ENCODE measurements at places on chromosomes 7 and 10.

- DNase-seq = no peak
Measured at GRCh38 chr10:12195281-12195602, 449 bp downstream of the NUDT5 start.

- DNase-seq = no peak
Measured at GRCh38 chr7:143245123-143245522, 18.1 kb upstream of the GSTK1 start.

DNA sequence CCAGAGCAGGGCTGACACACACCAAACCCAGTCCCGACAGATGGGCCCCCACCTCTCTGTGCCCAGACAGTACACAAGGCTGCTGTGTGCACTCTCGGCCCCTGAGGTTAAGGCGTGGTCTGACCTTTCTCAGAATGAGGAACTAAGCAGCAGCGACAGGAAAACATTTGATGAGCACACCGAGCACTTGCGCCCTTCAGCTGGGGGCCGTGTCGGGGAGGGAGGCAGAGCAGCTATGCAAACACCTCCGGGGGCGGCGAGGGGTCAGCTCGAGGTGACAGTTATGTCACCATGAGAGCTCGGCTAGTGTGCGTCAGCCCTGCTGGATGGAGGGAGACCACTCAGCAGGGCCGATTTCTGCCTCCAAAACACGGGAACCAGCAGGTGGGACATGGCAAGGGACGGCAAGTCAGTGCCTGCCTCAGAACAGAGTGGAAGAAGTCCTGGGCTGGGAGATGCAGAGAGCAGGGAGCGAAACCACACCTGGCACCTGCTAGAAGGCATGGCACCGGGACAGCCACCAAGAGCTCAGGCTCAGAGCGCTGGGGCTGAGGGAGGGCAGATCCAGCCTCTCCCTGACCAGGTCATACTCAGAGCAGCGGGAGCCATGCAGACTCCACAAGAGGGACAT is 57.4 kb downstream of the CHST15 start:
- no peak for DNase-seq

DNA sequence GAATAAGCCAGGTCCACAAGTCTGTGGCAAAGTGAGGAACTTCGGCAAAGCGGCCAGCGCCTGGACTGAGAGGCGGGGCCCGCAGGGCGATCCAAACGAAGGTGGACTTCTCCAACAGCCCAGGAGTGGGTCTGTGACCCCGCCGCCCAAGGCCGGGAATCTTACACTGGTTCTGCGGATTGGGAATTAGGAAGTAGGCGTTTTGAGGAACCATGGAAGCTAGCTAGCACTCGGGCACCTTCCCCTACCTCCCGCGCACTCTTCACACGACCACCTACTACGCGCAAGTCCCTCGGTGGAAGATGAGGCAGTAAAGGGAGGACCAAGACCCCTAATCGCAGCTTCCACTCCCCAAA is 570 bp upstream of the ARF5 start:
- no peak for DNase-seq

DNA sequence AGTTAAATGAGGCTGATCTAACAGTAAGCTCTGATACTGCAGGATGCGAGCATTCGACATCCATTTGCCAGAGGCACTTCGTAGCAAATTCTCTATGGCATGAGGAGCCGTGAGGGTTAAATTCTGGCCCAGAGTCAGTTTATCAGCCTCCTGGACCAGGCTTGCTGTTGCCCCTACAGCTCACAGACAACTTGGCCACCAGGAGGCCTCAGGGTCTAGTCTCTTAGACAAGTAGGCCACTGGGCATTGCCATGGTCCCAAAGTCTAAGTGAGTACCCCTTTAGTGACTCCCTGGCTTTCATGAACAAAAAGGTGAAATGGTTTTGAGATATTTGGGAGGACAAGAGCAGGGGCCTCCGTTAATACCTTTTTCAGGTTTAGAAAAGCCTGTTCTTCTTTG is 178.0 kb upstream of the MBL2 start:
- no peak for DNase-seq

- DNase-seq = no peak
Measured at GRCh38 chr7:11570922-11571550, 261.0 kb downstream of the THSD7A start.

GRCh38 chr7:101676956-101677355 is 47.9 kb upstream of the MYL10 start:
- no peak for DNase-seq

GRCh38 chr7:1767524-1767923 is 97.4 kb downstream of the ELFN1 start:
- DNase-seq = no peak

- DNase-seq = peak; percentile 47
Measured at GRCh38 chr7:47478017-47478344, 103.9 kb downstream of the TNS3 start.

GRCh38 chr10:123480845-123481244 is 185.3 kb upstream of the GPR26 start:
- DNase-seq = no peak

GRCh38 chr10:13882119-13882711 is 295.4 kb downstream of the PRPF18 start:
- peak; percentile 99 for DNase-seq

DNA sequence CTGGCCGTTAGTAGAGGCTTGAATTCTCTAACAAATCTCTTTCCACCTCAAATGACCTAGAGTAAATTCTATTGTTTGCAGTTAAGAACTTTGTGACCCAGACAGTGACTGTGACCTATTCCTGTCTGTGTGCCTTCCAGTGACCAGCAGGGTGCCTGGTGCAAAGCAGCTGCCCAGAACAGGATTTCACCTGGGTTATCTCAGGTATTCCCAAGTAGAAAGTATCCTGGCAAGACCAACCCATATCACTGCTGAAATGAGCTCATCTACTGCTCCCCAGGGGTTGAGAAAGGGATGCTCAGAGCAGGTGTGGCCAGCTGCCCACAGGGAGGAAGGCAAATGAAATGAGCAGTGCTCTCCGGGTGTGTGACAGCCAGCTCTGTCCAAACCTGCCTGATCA is 2.1 kb upstream of the MSMB start:
- DNase-seq = no peak

GRCh38 chr7:98209166-98209920 is 1.9 kb upstream of the BHLHA15 start:
- DNase-seq = no peak

DNA sequence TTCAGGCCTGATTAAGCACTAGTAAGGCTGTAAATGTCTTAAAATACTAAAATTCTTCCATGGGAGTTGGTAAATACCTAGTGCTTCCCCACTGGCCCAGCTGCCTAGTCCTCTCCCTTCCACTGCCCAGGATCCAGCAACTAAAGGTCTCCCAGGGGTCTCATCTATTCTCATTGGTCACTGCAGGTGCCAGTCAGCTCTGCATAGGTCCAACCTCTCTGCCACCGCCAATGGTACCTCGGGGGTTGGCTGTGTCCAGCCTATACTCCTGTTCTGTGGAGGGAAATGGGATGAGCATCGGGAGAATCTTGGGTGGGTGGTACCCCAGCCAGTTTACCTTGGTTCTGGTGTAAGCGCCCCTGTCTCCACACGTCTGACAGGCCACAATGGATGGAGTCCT is 6.1 kb upstream of the CREB5 start:
- DNase-seq = peak; percentile 14

GRCh38 chr7:131466735-131467365 is 89.6 kb downstream of the PODXL start:
- no peak for DNase-seq

- no peak for DNase-seq
Measured at GRCh38 chr10:35437829-35438228, 101.5 kb downstream of the CCNY start.

DNA sequence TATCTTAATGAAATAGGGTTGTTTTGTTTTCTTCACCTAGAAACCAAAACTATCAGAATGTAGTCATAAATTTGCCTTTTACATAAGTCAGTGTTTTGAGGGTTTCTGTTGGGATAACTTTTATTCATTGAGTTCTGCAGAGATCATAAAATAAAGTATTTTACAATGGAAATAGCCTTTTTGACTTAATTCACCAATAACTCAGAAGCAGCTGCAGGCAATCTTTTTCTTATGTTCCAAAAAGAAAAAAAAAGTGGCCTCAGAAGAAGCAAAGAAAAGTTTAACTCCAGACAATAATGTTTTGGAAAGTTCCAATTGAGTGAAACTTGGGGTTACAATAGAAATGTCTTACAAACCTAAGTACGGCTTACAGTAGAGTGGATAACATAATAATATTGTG is 491.7 kb upstream of the NRP1 start:
- DNase-seq = no peak

- no peak for DNase-seq
Measured at GRCh38 chr10:12838366-12838765, 163.1 kb downstream of the CCDC3 start.

GRCh38 chr7:31028006-31028405 is 24.1 kb upstream of the ADCYAP1R1 start:
- DNase-seq = no peak

DNA sequence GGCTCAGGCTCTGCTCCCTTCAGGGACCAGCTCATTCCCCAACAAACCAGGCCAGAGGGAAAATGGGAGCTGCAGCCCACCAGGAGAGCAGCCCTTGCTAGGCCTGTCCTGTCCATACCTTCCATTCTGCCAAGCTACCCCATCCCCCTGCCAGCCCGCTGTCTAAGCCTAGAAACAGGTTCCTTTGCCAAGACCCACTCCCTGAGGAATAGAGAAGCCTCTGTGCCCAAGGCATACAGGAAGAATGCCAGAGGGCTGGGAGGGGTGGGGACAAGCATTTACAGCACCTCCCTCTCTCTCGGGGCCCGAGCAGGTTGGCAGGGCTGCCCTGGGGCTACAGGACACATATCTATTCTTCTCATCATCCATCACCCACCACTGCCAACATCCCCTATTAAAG is 178.3 kb downstream of the GRID1 start:
- DNase-seq = no peak

- no peak for DNase-seq
Measured at GRCh38 chr7:150964593-150965111, 13.5 kb downstream of the KCNH2 start.

- DNase-seq = no peak
Measured at GRCh38 chr10:1100691-1101368, 44.6 kb downstream of the WDR37 start.

- DNase-seq = no peak
Measured at GRCh38 chr10:112535531-112535951, 88.5 kb downstream of the VTI1A start.

- DNase-seq = peak; percentile 95
Measured at GRCh38 chr10:113788604-113789083, 37.2 kb downstream of the PLEKHS1 start.

GRCh38 chr10:126099366-126099765 is 203.0 kb downstream of the FANK1 start:
- no peak for DNase-seq

- DNase-seq = no peak
Measured at GRCh38 chr7:67653856-67654454, 657.3 kb downstream of the TYW1 start.

DNA sequence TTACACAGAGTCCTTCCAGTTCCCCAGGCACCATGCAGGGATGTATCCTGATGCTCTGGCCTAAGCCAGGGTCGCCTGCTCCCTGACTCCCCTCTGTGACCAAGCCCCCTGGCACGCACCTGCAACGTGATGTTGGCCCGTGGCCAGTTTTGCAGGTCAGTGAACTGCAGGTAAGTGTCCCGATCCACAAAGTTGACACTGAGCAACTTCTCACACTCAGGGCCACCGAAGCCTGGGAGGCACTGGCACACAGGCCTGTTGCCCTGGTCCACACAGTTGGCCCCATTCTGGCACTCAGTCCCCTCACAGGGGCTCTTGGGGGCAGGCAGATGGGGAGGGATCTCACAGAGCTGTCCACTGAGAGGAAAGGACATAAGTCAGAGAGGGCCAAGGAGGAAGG is 174.3 kb downstream of the LCOR start:
- DNase-seq = no peak

- no peak for DNase-seq
Measured at GRCh38 chr7:79060498-79060897, 393.0 kb downstream of the MAGI2 start.

GRCh38 chr10:43960477-43960876 is 311.8 kb upstream of the ZNF32 start:
- DNase-seq = no peak

DNA sequence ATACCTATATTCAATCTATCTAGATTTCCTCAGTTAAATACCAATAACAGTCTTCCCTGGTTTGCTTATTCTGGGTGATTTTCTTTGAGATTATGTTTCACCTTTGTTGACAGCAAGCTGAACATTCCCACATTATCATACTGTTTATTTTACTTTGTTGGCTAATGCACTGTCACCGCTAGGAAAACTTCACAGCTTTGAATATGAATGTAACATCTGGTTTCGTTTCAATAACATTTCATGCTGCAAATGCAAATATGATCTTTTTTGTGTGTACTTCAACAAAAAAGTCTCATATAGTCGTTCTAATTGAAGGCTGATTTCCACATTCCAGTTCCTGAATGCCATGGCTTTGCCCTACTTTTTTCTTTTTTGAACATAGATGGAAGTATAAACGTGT is 946.3 kb upstream of the GHITM start:
- no peak for DNase-seq

- DNase-seq = peak; percentile 73
Measured at GRCh38 chr7:81186691-81187090, 267.8 kb upstream of the SEMA3C start.

- no peak for DNase-seq
Measured at GRCh38 chr10:111724121-111724520, 459.4 kb downstream of the GPAM start.

GRCh38 chr7:25739143-25739542 is 412.9 kb upstream of the NFE2L3 start:
- DNase-seq = no peak

- no peak for DNase-seq
Measured at GRCh38 chr7:37000511-37000910, 276.2 kb upstream of the AOAH start.

All from astrocyte (in vitro differentiated cells and primary cell).